Activated CD8-positive, alpha-beta memory T cell treated with anti-CD3 and anti-CD28 coated beads for 1 hour (primary cell): ENCODE measurements at places on chromosomes 4 and X.

GRCh38 chr4:797066-797465, 28.9 kb downstream of the CPLX1 start:
- DNase-seq: no peak

GRCh38 chr4:140156529-140157171, 2.7 kb upstream of the MAML3 start:
- DNase-seq: no peak

GRCh38 chr4:47493238-47494123, 8.4 kb downstream of the ATP10D start:
- DNase-seq: no peak

- DNase-seq: no peak
Observed at GRCh38 chr4:82437285-82438005, 7.1 kb downstream of the ENOPH1 start.

- no peak for DNase-seq
Observed at GRCh38 chrX:100662796-100663195, 18.8 kb downstream of the SRPX2 start.

- no peak for DNase-seq
Observed at GRCh38 chr4:22019676-22020075, 71.1 kb upstream of the KCNIP4 start.

DNA sequence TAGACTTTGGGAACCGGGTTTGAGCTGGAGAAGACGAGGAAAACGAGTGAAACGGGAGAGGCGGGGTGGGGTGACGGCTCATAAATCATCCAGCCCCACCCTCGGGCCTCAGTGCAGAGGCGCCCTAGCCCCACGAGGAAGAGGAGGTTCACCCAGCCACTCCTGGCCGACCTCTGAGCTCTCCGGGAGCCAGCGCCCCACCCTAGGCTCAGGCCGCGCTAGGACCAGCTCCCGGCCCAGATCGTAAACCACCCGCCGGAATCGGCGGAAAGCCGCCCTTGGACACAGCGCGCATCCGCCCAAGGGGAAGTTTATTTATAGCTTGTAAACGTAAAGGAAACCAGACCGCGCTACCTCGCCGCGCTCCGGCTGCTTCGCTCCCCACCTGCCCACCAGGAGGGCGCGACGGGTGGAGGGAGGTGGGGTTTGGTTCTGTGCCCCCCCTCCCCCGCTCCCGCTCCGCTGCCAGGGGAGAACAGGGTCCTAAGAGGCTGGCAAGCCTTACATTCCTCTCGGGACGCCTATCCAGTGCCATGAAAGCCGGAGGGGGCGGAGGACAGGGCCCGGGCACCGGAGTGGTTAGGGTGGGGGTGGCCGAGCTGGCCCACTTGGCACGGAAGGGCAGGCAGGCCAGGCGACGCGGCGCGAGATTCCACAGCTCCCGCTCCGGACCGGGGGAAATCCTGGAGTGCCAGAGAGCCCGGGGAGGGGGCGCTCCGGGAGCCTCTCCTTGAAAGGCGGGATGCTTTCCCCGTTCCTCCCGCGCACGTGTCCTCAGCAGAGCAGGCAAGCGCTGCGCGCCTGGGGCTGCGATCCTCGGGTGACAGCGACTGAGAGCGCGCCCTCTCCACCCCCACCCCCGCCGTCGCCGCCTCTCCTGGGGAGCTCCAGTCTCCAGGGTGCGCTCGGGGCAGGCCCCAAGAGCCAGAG, 84.2 kb downstream of the BCOR start:
- no peak for DNase-seq

GRCh38 chr4:89069481-89069880, 12.5 kb upstream of the FAM13A start:
- DNase-seq: no peak

GRCh38 chrX:86014421-86014820, 32.9 kb downstream of the CHM start:
- no peak for DNase-seq

- no peak for DNase-seq
Observed at GRCh38 chr4:159048166-159048886, 54.6 kb upstream of the RAPGEF2 start.

DNA sequence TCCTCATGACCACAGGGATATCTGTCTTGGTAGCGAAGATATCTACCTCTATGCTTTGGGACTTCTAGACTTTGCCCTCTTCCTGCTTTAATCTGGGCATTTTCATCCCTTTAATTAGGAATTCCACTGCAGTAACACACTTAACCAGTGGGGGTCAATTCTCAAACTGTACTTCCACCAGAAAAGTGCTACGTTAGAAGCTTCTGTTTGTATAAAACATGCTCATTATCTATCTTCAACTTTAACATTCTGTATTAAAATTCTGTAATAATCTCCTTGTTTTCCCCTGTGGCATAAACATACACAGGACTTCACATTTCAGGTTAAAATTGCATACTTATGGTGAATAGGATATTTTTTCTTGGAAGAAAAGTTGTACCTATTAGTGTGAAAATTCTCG, 105.6 kb downstream of the AMMECR1 start:
- no peak for DNase-seq

GRCh38 chr4:60195256-60195655, 1004.9 kb upstream of the ADGRL3 start:
- DNase-seq: no peak

DNA sequence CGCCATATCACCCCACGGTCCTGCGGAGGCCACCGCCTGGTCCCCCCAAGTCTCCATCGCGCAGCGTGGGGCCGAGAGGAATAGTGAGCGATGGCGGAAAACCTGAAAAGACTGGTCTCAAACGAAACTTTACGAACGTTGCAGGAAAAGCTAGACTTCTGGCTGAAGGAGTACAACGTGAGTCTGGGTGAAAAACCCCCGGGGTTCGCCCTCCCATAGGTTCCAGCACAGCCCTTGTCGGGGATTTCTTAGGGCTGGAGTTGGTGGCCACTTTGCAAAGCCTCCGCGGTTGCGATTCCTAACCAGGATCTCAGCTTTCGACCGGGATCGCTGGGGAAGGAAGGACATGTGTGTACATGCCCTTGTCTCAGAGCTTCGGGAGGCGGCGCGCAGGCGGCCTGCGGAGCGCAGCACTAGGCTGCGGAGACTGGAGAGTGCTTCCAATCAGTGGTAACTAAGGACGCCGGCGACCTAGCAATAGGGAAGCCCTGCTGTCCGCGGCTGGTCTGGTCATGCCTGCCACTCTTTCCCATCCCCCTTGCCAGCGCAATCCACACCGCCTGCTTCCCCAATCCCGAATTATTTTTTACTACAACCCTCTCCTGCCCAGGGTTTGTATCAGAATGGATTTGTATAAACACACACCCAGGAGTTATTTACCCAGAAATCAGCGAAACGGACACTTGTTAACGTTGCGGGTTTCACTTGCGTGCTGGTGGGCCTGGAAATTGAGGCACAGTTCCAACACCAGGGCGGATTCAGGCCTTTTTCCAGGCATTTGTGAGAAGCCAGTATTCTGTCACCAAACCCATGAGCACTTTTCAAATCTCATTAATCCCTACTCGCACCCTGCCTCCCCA, 741 bp downstream of the SPATA18 start:
- no peak for DNase-seq

DNA sequence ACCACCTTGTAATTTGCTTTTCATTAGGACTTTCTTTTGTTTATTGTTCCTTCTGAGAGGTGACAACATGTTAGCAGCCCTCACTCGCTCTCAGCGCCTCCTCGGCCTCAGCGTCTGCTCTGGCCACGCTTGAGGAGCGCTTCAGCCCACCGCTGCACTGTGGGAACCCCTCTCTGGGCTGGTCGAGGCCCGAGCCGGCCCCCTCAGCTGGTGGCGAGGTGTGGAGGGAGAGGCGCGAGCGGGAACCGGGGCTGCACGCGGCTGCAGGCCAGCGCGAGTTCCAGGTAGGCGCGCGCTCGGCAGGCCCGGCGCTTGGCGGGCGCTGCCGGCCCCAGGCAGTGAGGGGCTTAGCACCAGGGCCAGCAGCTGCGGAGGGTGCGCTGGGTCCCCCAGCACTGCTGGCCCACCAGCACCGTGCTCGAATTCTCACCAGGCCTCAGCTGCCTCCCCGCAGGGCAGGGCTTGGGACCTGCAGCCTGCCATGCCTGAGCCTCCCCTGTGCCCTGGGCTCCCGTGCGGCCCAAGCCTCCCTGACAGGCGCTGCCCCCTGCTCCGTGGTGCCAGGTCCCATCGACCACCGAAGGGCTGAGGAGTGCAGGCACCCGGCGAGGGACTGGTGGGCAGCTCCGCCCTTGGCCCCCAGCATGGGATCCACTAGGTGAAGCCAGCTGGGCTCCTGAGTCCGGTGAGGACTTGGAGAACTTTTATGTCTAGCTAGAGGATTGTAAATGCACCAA, 9.2 kb upstream of the AP1AR start:
- DNase-seq: no peak

DNA sequence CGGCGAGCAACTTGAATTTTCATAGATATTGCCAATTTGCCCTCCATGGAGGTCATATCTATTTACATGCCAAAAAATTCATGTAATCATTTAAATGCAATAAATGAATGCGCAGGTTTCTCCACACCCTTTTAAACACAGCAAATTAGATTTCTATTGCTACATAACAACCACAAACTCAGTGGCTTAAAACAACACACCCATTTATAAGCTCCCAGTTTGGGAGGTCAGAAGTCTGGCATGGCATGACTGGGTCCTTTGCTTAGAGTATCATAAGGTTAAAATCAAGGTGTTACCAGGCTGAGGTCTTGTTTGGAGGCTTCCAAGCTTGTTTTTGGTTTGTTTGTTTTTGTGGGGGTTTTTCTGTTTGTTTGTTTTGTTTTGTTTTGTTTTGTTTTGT, 49.9 kb upstream of the NYX start:
- DNase-seq: no peak

DNA sequence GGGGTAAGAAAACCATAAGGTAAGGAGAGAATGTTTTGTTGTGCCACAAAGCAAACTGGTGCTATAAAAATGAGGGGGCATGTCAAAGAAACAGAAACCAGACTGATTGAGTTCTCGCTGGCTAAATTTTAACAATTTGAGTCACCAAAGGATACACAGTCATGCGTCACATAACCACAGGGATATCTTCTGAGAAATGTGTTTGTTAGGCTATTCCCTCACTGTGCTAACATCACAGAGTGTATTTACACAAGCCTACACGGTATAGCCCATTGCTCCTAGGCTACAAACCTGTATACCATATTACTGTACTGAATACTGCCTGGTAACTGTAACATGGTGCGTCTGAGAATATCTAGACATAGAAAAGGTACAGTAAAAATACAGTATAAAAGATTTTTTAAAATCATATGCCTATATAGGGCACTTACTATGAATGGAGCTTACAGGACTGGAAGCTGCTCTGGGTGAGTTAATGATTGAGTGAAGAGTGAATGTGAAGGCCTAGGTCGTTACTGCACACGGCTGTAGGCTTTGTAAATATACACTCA, 50.1 kb downstream of the FBXW7 start:
- no peak for DNase-seq

DNA sequence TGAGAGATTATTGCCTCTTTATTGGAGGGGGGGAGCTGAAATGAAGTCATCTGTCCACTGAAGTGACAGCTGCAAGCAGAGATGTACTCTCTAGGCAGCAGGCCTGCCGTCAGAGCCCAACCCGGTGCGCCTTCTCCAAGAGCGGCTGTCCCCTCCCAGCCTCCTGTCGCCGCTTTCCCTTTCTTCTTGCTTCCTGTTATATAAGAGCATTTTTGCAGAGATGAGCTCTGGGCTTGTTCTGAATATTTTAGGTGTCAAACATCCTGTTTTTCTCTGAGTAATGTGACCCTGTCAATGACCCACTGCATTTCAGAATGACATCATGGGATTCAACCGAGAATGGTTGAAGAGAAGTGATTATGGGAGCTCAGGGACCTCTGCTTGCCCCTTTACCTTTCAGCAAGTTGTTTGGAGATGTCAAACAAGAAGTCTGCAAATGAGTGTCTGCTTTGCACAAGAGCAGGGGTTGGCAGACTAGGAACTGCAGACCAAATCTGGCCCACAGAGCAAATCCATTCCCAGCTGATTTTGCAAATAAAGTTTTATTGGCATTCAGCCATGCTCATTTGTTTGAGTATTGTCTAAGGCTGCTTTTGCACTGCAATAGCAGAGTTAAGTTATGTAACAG, 79.9 kb downstream of the SLC9A6 start:
- DNase-seq: no peak

GRCh38 chr4:40314951-40315350, 20.2 kb upstream of the CHRNA9 start:
- no peak for DNase-seq

DNA sequence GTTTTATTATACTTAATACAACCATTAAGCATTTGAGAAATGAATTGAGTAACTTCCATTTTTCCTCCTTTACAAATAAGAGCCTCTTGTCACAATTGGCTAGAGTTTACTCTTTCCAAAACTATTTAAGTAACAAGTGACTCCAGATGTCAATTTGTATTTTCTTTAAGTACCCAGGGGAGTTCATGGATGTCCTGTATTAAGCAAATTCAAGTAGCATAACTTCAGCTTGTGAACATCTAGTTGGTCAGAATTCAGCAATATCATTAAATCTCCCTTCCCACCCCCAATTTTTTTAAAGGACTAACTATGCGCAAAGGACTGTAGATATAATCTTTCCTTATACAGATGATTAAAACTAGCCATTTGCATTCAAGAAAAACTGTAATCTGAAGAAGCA, 1.4 kb upstream of the ADGRL3 start:
- DNase-seq: no peak

GRCh38 chr4:81040012-81040659, 9.6 kb downstream of the BMP3 start:
- DNase-seq: no peak

- DNase-seq: no peak
Observed at GRCh38 chr4:15417233-15417660, 10.6 kb upstream of the C1QTNF7 start.

DNA sequence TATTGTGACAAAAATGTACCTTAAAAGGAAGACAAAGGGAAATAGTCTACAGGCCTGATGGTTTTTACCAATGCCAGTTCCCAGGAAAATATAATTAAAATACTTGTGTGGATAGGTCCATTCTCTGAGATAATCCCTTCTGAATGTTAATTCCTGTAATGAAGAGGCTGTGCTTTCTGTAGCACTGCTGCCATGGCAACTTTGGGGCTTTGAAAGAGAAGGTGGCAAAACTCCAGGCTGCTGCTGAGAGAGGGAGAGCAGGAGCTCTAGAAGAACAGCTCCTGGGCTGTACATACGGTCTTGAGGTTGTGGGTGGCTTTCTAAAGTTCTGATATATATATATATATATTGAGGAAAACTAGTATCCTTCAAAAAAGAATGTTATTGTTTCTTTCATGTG, 125.4 kb downstream of the PDLIM5 start:
- no peak for DNase-seq

DNA sequence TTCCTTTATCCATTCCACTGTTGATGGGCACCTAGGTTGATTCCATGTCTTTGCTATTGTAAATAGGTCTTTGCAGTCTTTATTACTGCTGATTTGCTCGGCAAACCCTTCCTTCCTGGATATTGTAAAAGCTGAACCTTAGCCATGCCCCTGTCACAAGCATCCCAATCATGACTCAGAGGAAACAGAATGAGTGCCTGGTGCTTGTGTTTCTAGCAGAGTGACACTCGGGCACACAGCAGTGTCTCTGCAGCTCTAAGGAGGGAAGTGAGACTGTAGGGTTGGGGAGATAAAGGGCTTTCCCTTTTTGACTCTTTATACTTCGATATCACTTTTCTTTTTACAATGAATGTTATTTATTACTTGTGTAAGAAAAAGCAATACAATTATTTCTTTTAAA, 83.3 kb downstream of the AKAP4 start:
- no peak for DNase-seq

GRCh38 chr4:186904101-186904500, 180.4 kb upstream of the FAT1 start:
- DNase-seq: no peak
